Activated B cell treated with CpG ODN at 0.5 μM for 24 hours (primary cell): ENCODE measurements at places on chromosomes 1 and 21.

GRCh38 chr1:115690972-115691371 lies 49.2 kb downstream of the VANGL1 start:
- no peak for DNase-seq

DNA sequence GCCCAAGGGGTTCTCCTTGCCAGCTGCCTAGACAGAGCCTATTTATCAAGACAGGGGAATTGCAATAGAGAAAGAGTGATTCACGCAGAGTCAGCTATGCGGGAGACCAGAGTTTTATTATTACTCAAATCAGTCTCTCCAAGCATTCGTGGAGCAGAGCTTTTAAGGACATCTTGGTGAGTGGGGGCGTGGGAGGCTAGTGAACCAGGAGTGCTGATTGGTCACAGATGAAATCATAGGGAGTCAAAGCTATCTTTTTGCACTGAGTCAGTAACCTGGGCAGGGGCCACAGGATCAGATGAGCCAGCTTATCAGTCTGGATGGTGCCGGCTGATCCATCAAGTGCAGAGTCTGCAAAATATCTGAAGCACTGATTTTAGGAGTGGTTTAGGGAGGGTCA lies 64.8 kb upstream of the MRPS6 start:
- no peak for DNase-seq

DNA sequence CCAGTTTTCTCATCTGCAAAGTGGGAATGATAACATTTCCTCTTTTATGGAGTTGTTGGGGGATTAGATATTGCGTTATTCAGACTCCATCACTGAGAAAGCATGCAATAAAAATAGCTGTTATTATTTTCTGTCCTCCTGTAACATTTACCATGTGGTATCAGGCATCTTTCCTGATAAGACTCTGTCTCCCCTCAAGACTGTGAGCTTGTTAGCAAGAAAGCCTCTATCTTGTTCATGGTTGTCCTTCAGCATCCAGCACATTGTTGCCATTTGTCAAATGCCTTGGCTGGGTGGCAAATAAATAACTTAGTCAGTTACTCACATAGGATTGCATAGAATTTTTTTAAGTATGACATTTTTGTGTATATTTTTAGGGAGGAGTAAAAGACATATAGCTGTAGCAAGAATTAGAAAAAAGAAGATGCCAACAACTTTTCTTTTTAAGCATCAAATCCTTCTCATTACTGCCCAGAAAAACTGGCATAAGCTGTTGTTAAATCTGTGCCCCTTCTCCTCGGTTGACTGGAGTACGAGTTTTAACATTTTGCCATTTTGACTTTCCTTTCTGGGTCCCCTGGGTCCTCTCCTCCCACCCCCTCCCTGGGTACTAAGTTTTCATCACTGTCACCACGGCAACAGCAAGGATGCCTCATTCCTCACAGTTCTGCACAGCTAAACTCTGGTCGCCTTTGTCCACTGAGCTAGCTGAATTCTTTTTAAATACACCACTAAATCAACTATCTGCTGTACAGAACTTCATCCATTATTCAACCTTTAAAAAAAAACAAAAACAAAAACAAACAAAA lies 1.0 kb upstream of the JAM2 start:
- DNase-seq, result no peak

- DNase-seq, result no peak
These were observed 20.0 kb downstream of the YIPF1 start for GRCh38 chr1:53869454-53870117.

DNA sequence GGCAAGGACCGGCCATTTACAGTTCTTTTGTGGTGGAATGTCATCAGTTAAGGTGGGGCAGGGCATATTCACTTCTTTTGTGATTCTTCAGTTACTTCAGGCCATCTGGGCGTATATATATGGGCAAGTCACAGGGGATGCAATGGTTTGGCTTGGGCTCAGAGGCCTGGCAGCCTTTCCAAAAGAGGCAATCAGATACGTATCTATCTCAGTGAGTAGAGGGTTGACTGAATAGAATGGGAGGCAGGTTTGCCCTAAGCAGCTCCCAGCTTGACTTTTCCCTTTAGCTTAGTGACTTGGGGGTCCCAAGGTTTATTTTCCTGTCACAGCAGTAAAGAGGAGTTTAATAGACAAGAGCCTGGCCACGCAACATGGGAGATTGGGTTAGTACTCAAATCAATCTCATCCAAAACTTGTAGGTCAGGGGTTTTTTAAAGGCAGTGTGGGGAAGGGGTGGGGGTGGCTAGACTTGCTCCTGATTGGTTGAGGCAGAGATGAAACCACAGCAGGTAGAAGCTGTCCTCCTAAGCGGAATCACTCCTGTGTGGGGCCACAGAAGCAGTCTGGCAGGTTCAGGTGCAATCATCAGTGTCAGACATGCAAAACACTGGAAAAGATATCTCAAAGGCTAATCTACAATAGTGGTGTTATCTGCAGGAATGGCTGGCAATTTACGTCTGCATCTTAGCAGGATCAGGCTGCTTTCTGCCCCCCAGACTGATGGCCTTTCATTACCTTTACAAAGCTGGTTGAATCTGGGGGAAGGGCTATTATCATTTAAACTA lies 112.9 kb downstream of the TLR5 start:
- DNase-seq, result no peak

DNA sequence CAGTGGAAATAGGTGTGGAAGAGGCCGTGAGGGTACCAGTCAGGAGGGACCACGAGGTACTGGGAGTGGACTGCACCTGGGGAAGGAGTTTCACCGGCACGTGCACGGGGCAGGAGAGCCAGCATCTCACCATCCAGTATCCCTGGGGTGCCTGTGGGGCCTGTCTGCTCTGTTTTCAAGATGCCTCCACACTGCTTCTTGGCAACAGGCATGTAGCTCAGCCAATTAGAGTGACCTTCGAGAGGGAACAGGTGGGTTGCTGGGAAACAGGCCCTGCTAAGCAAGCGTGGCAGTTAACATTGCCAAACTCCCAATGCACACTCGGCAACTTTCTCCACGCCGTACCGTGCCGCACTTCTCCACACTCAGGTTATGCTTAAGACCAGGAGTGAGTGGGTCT lies 17.7 kb downstream of the KCNC4 start:
- no peak for DNase-seq

DNA sequence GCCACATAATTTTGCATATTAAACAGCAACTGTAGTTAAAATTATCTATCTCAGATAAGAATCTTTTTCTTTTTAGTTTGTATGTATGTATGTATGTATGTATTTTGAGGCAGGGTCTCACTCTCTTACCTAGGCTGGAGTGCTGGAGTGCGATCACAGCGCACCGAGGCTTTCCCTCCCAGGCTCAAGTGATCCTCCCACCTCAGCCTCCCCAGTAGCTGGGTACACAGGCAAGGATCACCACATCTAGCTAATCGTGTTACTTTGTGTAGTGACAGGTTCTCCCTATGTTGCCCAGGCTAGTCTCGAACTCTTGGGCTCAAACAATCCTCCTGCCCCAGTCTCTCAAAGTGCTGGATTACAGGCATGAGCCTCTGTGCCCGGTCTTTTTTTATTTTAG lies 30.5 kb upstream of the PUM1 start:
- DNase-seq, result no peak

DNA sequence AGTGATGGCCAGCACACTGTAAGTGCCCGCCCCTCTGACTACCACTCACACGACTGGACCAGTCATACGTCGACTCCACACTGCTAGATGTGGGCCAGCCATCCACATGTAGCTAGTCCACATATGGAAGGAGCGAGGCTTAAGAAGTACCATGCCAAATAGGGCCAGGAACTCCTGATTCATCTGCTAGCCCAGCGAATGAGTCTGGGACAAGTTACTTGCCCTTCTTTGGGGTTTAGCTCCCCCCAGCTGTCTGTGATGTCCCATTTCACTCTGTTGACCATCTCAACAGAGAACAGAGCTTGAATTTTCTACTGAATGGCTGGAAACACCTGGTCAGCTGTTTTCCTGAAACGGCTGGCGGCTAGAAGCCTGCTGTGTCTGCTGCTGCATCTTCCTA lies 5.8 kb downstream of the CSRP1 start:
- no peak for DNase-seq
